ENCODE measurements at places on chromosomes 16 and 17.

- DNase-seq: peak; percentile 64
Observed at GRCh38 chr17:73429440-73430164, 117.8 kb upstream of the CDC42EP4 start.

DNA sequence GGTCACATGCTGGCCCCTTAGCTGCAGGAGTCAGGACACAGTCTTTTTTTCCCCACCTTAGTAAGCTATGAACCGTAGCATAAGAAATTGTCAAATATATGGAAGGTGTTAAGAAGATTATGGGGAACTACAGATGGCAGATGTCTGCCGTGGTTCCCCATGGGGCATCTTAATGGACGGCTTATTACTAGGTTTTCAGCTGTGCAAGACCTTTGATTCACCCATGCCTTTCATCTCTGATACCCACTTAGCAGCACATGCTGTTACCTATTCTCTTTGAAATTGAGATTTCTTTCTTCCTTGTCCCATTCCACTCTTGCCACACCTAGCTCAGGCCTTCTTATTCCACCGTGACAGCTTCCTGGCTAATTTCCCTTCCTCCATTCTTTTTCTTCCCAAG lies 70.7 kb downstream of the RPTOR start:
- no peak for DNase-seq

DNA sequence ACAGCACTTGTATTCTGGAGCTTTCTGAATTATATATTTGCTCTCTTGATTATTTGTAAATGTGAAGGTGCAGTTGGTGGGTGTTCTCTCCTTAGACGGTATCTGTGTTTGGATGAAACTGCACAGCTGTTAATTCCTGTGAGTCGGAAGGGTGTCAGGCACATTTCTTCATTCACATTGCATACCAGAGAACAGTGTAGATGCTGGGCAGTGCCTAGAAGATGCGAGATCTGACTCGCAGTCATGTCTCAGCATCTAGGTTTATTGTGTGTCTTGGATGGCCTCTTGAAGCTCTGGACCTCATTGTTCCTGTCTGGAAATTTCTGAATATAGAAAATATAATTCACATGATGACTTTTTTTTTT lies 61.2 kb downstream of the CLEC16A start:
- DNase-seq: peak; percentile 31

DNA sequence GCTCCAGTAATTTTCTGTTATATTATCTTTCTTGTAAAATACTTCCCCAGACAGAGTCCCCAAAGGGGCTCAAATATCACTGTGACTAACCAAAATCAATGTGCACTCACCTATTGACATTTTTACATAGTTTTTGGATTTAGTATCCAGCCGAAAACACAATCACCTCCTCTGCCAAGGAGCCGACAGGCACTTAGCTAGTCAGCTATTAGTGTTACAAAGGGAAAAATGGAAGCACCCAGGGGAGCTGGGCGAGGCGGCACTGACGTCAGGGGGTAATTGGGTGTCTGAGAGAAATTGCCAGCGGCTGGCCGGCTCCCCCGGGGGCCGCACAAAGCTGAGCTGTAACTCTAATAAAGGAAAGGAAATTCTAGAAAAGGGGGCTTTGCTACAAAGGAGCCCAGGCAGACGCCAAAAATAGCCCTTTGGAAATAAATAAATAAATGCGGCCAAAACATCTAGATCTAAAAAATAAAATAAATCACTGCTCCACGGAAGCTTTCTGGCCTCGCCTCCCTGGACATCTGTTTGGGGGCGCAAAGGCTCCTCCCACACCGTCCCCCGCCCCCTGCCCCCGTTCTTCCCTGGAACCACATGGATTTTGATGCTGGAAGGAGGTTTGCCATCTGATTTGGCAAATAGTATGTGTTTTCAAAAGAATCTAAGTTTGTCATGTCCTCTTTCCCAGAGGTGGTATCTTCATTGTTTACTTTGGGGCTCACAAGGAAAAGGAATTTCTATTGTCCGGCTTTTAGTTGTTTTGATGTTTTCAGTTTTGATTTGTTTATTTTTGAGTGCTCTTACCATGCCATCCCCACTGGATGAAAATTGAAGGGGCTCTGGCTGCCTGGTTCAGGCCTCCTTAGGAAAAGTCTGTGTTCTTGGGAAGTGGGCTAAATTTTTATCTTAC lies 156.7 kb downstream of the ZNF423 start:
- no peak for DNase-seq

DNA sequence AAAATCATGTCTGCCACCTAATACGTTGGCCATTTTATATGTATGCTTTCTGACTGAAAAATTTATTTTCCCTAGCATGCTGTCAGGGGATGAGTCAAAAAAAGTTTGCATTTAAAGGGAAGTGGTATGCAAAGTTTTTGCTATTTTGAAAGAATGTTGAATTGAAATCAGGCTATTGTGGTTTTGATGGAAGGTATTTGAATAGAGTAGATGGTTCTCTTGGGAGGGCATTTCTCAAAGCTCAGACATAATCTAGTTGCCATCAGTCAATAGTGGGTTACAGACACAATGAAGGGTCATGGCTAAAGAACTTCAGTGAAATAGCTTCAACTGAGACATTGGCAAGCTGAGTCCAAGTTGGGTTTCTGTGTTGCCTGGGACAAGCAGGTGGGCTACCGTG lies 102.4 kb downstream of the MAP2K6 start:
- DNase-seq: no peak

DNA sequence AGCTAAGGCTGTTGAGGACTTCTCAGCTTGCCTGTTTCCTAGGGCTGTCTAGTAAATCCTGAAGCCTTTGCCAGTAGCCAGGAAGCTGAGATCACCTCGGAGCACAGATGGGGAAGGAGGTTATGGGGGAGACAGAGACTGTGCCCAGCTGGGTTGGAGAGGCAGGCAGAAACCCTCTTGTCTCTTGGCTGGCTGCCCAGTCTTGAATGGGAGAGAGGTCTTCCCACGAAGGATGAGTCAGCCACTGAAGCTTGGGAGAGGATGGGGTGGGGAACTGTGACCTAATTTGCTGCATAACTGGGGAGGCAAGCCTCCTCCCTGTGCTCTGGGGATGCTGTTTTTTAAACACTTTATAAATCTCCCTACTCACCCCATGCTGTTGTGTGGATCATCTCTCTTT lies 69.8 kb downstream of the SHISA9 start:
- DNase-seq: peak; percentile 1

- DNase-seq: no peak
Observed at GRCh38 chr17:47208744-47209488, at the start of gene MYL4. TSS of gene MYL4 (plus strand) at chr17:47209348. CDS start at chr17:47209423, 75 bp downstream.

- DNase-seq: no peak
Observed at GRCh38 chr16:57304169-57305061, 19.9 kb upstream of the PLLP start.

GRCh38 chr17:7133424-7133823 lies 18.8 kb upstream of the ASGR2 start:
- DNase-seq: no peak

All from HFFc6 (cell line).